ENCODE measurements at places on chromosomes 6 and 20.
A peak's percentile ranks its signal among the peaks of the same experiment; 100 is the strongest.

GRCh38 chr6:110401585-110402176 lies 13.7 kb downstream of the DDO start:
- no peak for DNase-seq

DNA sequence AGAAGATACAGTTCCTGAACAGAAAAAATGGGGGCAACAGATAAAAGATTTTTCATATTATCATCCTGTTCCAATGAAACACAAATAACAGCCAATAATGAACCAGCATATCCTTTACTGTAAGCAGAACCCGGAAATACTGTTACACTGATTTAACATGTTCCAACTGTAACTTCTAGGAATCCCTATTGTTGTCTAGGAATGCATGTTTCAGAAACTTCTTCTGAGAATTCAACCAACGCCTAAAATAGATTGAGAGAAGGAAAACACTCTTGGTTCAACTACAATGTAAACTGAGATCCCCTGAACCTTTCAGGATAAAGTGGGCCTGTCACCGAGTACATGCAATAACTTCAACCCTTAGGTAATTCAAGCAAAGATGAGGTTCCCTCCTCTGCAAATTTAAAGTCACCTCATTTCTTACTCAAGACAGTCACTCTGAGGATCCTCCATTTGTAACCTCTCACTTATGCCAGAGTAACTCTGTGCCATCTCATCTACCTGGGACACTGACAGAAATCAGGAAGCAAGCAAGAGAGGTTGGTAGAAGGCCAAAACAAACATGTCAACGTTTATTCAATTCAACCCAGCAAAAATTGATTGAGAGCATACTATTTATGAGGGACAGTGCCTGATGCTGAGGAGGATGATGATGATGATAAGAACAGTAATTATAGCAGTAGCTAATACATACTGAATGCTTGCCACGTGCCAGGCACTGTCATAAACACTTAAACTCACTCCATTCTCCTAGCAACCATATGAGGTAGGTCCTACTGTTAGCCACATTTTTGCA lies 14.1 kb downstream of the UBE3D start:
- DNase-seq: no peak

DNA sequence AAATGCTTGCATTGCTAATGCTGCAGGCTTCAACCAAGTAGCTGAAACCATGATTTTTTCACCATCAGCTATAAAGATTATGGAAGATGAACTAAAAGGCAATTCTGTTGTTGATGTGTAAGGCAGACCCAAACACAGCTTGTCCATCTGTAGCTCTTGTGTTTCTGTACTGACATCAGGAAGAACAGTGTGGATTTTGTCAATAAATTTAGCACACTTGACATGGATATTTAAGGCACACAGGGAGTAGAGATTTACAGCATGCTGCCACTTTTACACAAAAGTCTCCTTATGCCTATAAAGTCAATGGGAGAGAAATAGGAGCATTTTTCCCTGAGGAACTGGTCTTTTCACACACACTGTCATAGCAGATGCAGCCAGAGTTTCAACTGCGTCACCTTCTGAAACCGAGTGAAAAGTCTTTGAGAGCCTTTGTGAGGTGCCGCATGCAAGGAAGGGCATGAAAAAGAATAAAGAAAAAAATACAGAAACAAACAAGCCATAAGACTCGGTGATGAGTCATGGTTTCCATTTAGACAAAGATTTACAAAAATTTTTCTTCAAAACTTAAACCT lies 261.4 kb upstream of the TFAP2D start:
- DNase-seq: no peak

- no peak for DNase-seq
Measured at GRCh38 chr6:56767435-56767834, 124.7 kb upstream of the DST start.

- DNase-seq: peak; percentile 27
Measured at GRCh38 chr6:93423542-93423941, 4.2 kb upstream of the EPHA7 start.

GRCh38 chr6:40287296-40287850 lies 299.8 kb downstream of the LRFN2 start:
- no peak for DNase-seq

- peak; percentile 89 for DNase-seq
Measured at GRCh38 chr6:84027340-84028181, 6.0 kb upstream of the MRAP2 start.
